ENCODE measurements at places on chromosomes 3 and 15. TPM values are rescaled to one million over a fixed set of nuclear protein-coding genes. Genes with fewer than 3 reads are reported as not detected.
A peak's percentile ranks its signal among the peaks of the same experiment; 100 is the strongest.

Gene HTD2
- 7.9 TPM for total RNA-seq

Gene ADAMTS17
- 1.6 TPM for total RNA-seq

Gene OIP5
- 26.7 TPM for total RNA-seq

Gene TPRG1
- total RNA-seq = not detected

Gene TTBK2
- total RNA-seq = 17.2 TPM

Gene SECISBP2L
- 40.5 TPM for total RNA-seq

Gene KLHL6
- 0.03 TPM for total RNA-seq

Gene MAP6D1
- total RNA-seq = 7.9 TPM

- H3K36me3 ChIP-seq = no peaks in the 10 kb centered on the region
- DNase-seq = no peak
- no peaks in the 10 kb centered on the region for H3K27me3 ChIP-seq
- no peak overlapping the region for H3K27ac ChIP-seq
- H3K4me3 ChIP-seq = no peak overlapping the region
These were observed 149.4 kb downstream of the EPHB1 start for GRCh38 chr3:134944429-134944828.

GRCh38 chr15:63038926-63039673 is 3.4 kb upstream of the TPM1 start:
- no peaks in the 10 kb centered on the region for H3K27me3 ChIP-seq
- no peak overlapping the region for H3K27ac ChIP-seq
- H3K4me1 ChIP-seq = peaks cover 15% of the 10 kb centered on the region
- H3K4me3 ChIP-seq = no peak overlapping the region
- H3K36me3 ChIP-seq = no peaks in the 10 kb centered on the region

DNA sequence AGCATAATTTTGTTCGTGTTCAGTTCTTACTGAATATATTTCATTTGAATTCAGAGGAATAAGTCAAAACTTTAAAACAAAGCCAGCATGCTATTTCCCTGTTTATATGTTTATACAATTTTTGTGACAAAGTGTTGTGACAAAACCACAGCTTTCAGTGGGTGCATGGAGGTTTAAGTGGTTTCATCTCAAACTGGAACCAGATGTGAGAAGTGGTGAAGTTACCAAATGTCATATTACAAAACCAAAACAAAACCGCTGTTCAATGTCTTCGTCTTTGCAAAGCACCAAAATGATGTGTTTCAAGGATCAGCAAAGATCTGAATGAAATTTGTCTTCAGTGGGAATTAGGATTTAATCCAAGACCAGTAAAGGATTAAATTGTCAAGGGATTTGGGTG is 59.3 kb upstream of the OSTN start:
- no peak for DNase-seq
- H3K27ac ChIP-seq = no peak overlapping the region
- H3K4me1 ChIP-seq = no peaks in the 10 kb centered on the region
- no peak overlapping the region for H3K4me3 ChIP-seq
- no peaks in the 10 kb centered on the region for H3K27me3 ChIP-seq

DNA sequence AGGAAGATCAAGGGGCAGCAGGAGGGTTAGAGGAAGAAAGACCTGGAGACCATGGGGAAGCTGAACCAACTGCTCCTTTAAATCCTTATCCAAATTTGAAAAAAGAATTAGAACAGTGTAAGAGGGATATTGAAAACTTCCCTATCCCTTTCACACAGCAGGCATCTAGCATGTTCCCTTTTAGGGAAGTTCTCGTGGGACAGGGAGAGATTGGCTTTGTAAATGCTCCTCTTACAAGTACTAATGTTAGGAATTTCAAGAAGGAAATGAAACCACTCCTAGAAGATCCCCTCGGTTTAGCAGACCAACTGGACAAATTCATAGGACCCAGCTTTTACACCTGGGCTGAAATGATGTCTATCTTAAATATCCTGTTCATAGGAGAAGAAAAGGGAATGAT is 41.5 kb downstream of the PPCDC start:
- H3K27me3 ChIP-seq = no peaks in the 10 kb centered on the region
- H3K4me3 ChIP-seq = no peak overlapping the region
- no peaks in the 10 kb centered on the region for H3K36me3 ChIP-seq
- H3K27ac ChIP-seq = no peak overlapping the region
- no peaks in the 10 kb centered on the region for H3K4me1 ChIP-seq

DNA sequence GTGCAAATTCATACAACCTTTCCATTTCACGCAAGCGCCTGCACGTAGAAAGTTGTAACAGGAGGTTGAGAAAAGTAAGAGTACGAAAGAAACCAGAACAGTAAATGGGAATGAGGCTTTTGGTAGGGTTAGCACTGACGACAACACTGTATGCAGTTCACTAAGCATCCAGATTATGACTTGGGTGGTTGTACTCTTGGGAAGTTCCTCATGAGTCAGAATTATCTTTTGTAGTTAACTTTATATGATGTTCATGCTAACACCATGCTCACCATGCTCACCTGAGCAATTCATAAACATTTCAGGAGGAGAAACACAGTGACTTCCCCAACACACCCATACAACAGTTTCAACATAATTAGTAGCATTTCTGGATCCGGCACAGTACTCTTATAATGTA is 3.0 kb upstream of the LPP start:
- H3K27me3 ChIP-seq = no peaks in the 10 kb centered on the region
- no peak overlapping the region for H3K27ac ChIP-seq
- H3K36me3 ChIP-seq = no peaks in the 10 kb centered on the region
- peaks cover 19% of the 10 kb centered on the region for H3K4me1 ChIP-seq
- H3K4me3 ChIP-seq = no peak overlapping the region
- no peak for DNase-seq

DNA sequence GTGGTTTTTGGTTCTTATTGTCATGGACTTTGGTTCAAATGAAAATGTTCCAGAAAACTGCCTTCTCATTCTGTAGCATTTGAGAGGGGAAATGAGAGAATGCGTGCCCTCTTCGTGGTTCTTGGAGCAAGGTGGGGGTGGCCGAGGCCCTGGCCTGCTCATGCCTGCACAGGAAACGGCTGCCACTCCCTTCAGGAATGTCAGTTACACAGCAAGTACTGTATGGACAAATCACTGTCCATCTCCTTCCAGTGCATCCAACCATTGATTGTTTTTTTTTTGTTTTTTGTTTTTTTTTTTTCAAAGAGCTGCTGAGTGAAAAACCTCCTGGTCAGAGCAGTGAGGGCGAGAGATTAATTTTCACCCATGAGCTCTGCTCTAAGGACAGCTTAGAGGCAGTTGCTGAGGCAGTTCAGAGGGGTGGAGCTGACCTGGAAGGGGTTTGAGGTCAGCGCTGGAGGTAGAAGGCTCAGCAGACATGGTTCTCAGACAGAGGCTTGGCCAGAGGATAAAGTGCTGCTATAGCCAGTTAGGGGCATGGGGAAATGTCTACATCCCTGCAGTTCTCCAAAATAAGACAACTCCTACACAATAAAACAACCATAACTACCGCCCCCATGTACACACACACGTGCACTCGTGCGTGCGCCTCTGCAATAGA is 20.2 kb upstream of the KIF23 start:
- H3K27me3 ChIP-seq = no peaks in the 10 kb centered on the region
- H3K36me3 ChIP-seq = no peaks in the 10 kb centered on the region
- peaks cover 3% of the 10 kb centered on the region for H3K4me1 ChIP-seq
- no peak overlapping the region for H3K4me3 ChIP-seq
- H3K27ac ChIP-seq = no peak overlapping the region

DNA sequence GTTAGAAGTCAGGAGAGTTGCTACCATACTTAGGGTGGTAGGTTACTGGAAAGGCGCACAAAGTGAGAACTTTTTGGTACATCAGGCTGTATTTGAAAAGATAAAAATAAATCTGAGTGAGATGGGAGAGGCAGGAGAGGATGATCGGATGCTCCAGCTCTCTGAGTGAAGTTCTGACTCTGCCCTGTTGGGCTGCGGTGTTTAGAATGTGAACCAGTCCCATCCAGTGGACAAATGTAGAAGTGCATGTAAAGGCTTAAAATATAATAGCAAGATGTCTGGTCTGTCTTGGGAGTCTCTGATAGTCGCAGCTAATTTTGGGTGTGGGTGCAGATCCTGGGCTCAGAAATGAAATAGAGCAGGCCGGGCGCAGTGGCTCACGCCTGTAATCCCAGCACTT is 30.4 kb downstream of the ACKR2 start:
- no peaks in the 10 kb centered on the region for H3K4me1 ChIP-seq
- no peaks in the 10 kb centered on the region for H3K36me3 ChIP-seq
- peak overlapping the region; percentile 30 for H3K4me3 ChIP-seq

GRCh38 chr3:14301558-14301957 is 100.8 kb upstream of the SLC6A6 start:
- H3K27ac ChIP-seq = no peak overlapping the region
- DNase-seq = no peak
- no peaks in the 10 kb centered on the region for H3K4me1 ChIP-seq

- no peak overlapping the region for H3K4me3 ChIP-seq
- no peak for DNase-seq
- H3K27me3 ChIP-seq = no peaks in the 10 kb centered on the region
- no peaks in the 10 kb centered on the region for H3K4me1 ChIP-seq
- H3K36me3 ChIP-seq = no peaks in the 10 kb centered on the region
These were observed 100.2 kb downstream of the CGNL1 start for GRCh38 chr15:57476533-57476975.

DNA sequence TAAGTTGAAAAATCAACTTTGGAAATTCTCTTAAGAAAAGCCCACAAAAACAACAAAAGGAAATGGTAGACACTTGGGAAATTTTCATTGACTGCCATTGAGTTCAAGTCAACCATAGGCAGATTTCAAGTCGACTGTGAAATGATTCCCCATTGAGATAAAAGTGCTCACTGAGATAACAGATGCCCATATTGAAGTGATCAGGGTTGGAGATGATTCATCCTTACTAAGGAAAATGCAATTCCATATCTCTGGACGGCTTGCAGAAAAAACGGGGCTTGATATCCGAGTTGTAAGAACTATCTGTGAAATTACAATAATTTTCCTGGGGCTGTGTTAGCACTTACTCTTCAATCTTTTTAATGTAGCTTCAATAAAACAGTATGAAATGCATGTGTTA is 373.1 kb upstream of the THRB start:
- H3K36me3 ChIP-seq = no peaks in the 10 kb centered on the region
- no peaks in the 10 kb centered on the region for H3K27me3 ChIP-seq
- H3K27ac ChIP-seq = no peak overlapping the region
- no peak overlapping the region for H3K4me3 ChIP-seq

- no peak overlapping the region for H3K27ac ChIP-seq
- no peaks in the 10 kb centered on the region for H3K4me1 ChIP-seq
- no peak for DNase-seq
- H3K27me3 ChIP-seq = no peaks in the 10 kb centered on the region
- no peaks in the 10 kb centered on the region for H3K36me3 ChIP-seq
These were observed 280.9 kb upstream of the KCNMB2 start for GRCh38 chr3:178255315-178255714.

DNA sequence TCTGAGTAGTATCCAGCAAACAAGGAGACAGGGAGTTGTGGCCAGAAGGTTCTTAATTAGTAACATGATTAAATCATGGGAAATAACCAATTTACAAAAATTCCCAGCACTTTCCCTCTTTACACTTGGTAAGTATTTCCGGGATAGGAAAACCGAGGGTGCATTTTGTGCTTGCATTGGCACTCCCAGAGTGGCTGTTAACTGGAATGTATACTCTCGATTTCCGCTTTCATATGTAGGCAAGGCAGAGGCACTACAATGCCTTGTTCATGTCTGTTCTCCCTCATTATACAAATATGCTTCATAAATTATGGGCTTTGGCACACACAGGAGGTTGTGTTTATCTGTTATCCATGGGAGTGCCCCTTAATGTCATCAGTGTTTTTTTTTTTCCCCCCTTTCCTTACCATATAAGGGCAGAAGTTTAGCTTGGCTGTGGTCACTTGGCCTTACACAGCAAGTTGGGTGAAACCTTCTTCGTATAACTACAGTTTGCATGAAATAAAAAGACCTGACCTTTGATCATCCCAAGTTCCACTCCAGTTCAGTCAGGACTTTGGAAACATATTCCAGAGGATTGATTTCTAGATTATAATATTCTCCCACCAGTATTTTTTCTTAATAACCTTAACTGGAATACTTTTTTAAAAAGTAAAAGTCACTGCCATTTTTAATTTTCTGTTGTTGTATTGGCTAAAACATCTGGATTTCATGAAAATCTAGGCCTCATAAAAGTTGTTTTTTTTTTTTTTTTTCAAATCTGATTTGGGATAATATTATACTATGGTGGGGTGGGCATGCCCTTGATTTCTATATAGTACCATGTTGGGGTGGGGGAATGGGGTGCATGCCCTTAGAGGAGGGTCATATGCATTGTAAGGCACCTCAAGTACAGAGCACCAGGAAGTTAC is 8.9 kb downstream of the TPM1 start:
- peaks cover 80% of the 10 kb centered on the region for H3K4me1 ChIP-seq
- no peak overlapping the region for H3K4me3 ChIP-seq
- no peak for DNase-seq
- no peaks in the 10 kb centered on the region for H3K36me3 ChIP-seq
- H3K27me3 ChIP-seq = no peaks in the 10 kb centered on the region
- peak overlapping the region; percentile 85 for H3K27ac ChIP-seq

DNA sequence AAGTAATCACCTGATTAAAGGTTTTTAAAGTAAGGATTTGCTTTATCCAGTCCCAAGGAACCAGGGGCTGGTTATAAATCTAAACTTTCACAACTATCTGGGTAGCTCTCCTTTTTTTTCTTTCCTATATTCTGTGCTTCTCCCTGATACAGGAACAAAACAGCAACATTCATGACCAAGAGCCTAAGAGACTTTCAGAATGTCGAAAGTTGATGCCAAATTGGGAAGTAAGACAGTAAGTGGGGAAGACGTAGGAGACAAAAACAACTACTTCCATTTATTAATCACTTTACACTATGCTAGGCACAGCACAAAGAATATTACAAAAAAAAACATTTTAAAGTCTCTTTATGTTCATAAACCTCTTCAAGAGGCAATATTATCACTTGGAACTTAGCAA is 211.6 kb downstream of the MAGI1 start:
- no peaks in the 10 kb centered on the region for H3K36me3 ChIP-seq
- DNase-seq = no peak
- no peak overlapping the region for H3K4me3 ChIP-seq
- H3K27me3 ChIP-seq = no peaks in the 10 kb centered on the region

GRCh38 chr3:184848934-184849333 is 37.0 kb downstream of the VPS8 start:
- H3K27me3 ChIP-seq = no peaks in the 10 kb centered on the region
- no peak for DNase-seq
- H3K36me3 ChIP-seq = peaks cover 8% of the 10 kb centered on the region
- no peak overlapping the region for H3K4me3 ChIP-seq

GRCh38 chr15:90583471-90584252 is 53.9 kb downstream of the CRTC3 start:
- no peak for DNase-seq
- H3K36me3 ChIP-seq = no peaks in the 10 kb centered on the region
- no peaks in the 10 kb centered on the region for H3K4me1 ChIP-seq
- no peaks in the 10 kb centered on the region for H3K27me3 ChIP-seq

GRCh38 chr3:45795882-45796765 is at the start of gene SLC6A20:
Gene SLC6A20, minus strand, starts transcription at chr3:45796536. Its CDS starts 117 bp downstream, at chr3:45796419.
- no peak within 1 kb of the TSS for H3K27ac ChIP-seq
- peaks cover 7% of the 10 kb centered on the region for H3K4me1 ChIP-seq
- H3K27me3 ChIP-seq = peaks cover 20% of the 10 kb centered on the region
- H3K4me3 ChIP-seq = peak within 1 kb of the TSS; percentile 39

DNA sequence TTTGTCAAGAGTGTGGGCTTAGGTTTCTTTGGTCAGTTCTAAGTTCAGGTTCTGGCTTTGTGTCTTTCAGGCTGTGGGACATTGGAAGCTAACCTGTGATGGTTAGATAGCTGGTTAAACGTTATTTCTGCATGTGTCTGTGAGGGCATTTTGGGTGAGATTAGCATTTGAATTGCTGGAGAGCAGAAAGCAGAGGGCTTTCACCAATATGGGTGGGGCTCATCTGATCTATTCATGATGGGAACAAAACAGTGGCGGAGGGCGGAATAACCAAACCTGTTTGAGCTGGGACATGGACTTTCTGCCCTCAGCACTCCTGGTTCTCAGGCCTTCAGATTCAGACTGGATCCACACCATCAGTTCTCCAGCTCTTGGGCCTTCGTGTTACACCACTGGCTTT is 195.4 kb downstream of the KLF13 start:
- H3K4me3 ChIP-seq = no peak overlapping the region
- DNase-seq = no peak
- no peaks in the 10 kb centered on the region for H3K36me3 ChIP-seq
- no peaks in the 10 kb centered on the region for H3K27me3 ChIP-seq
- no peak overlapping the region for H3K27ac ChIP-seq
- no peaks in the 10 kb centered on the region for H3K4me1 ChIP-seq
